ENCODE measurements at places on chromosomes 16 and 17.

DNA sequence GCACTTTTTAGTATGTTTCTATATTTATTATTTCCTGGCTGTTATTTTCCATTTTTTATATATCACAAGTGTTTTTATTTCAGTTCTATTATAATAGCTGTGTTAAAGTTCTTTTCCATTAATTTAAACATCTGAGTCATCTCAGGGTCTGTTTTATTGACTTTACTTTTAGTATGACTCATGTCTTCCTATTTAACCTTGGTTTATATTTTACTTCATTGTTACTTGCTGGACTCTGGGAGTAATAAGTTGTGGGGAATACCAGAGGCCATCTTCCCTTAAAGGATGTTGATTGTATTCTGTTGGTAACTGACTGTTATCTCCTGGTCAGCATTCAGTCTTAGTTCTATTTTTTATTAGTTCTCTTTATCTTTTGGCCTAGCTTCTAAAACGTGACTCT lies 1508.2 kb downstream of the CDH11 start:
- no peak for DNase-seq

DNA sequence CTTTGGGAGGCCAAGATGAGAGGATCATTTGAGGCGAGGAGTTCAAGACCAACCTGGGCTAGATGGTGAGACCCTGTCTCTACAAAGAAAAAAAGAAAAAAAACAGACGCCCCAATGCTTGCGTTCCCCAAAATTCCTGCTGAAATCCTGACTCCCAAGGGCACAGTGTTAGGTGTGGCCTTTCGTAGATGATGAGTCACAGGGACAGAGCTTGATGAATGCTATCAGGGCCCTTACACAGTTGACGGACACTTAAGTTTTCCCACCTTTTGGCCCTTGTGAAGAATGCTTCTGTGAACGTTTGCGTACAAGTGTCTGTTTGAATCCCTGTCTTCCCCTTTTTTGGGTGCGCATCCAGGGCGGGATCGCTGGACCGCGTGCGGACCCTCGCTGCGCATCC lies 16.5 kb upstream of the ZNF750 start:
- no peak for DNase-seq

GRCh38 chr17:7786866-7787265 lies 47.2 kb upstream of the KDM6B start:
- DNase-seq, result no peak

DNA sequence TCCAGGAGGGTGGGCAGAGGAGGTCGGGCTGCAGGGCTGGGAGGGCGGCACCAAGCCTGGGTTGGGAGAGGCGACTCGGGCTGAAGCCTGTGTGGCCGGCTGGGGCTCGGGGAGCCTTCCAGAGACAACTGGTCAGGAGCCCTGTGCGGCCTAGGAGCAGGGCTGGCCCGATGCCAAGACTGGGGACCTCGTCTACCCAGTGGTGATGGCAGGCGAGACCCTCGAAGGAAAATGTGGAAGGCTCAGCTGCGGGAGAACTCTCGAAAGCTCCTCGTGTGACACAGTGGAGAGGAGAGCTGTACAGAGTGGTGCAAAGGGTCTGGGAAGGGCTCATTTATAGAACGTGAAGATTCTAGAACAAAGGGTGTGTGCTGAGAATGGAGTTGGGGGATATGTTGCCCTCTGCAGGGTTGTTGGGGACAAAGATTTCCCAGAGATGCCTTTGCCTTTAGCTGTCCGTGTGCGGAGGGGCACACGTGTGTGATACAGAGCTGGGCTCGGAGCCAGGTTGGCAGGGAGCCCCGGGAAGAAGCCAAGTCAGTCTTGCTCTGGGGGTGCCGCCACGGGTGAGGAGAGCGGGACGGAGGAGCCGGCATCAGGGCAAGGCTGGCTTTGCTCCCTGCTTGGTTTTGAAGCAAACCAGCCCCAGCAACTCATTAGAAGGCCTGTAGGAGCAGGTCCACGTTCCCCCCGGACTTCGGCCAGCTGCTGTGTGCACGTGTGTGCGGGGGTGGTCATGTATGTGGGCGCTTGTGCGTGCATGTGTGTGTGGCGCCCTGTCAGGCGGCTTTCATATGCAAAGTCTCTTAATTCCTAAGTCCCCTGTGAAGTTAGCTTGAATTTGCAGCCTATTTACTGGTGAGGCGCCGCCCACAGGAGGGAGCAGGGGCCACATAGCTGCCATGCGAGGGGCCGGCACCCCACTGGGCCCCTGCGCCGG lies 132.4 kb upstream of the CHMP6 start:
- no peak for DNase-seq

DNA sequence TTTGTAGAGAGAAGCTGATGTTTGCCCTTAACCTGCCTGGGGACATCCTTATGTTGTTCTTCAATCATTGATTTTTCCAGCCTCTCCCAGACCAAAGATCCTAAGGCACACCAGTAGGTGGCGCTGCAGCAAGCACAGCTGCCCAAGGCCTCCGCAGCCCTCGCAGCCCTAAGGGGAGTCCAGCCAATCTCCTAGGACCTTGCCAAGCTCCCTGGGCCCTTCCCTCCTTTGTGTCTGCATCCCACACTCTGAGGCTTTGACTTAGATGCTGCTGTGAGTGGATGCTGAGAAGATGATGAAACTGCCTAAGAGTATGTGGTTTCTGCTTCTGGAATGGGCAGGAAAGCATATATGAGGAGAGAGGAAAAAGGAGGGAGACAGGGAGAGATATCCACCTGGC lies 47.1 kb downstream of the SPACA3 start:
- DNase-seq, result no peak

DNA sequence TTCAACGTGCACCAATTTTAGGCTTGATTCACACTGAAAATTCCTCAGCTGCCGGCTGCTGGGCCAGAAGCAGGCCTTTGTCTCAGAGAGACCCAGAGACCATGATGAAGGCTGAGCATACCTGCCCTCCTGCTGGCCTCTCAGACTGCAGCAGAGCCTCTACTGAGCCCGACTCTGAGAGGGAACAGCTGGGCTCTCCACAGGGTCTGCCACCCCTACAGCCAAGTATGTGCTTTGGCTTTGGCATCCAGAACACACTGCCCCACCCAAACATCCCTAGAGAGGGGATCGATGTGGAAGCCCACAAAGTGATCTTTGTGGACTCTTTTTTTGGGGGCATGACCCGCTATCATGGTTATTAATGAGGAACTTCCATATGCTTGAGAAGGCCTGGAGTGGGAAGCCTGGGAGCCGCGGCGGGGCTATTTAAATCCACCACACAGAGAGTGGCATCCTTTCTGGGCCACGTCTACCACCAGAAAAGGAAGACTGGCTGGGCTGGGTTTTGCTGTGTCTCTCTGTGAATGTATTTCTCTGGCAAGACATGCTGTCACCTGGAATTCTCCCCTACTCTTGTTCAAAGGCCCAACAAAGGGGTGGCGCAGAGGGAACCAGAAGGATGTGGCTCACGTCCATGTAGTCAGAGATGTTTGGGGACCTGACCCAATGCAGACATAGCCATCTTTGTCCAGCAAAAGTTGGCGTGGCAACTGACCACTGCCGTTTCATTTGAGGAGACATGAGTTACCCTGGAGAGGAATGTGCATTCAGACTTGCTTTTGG lies 69.3 kb downstream of the GNAO1 start:
- no peak for DNase-seq

GRCh38 chr16:22007159-22007508 lies 777 bp upstream of the MOSMO start:
- no peak for DNase-seq

GRCh38 chr16:4615384-4616046 lies 827 bp upstream of the UBALD1 start:
- DNase-seq, result no peak

- no peak for DNase-seq
These were observed 211.3 kb downstream of the CCDC182 start for GRCh38 chr17:57533684-57534305.

DNA sequence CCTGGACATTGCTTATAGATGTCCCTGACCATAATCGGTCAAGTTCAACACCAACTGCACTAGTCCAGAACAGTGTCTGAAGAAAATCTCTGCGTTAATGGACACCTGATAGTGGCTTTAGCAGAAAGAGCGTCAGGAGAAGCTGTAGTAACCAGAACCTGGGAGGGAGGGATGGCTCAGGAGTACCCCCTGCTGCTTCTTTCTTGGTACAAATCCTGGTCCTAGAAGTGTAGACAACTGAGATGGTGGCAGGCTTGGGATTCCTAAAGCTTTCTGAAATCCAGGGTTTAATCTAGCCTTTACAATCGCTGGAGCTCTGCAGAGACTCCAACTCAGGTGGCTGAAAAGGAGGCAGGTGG lies 5.4 kb downstream of the MAP3K14 start:
- no peak for DNase-seq

DNA sequence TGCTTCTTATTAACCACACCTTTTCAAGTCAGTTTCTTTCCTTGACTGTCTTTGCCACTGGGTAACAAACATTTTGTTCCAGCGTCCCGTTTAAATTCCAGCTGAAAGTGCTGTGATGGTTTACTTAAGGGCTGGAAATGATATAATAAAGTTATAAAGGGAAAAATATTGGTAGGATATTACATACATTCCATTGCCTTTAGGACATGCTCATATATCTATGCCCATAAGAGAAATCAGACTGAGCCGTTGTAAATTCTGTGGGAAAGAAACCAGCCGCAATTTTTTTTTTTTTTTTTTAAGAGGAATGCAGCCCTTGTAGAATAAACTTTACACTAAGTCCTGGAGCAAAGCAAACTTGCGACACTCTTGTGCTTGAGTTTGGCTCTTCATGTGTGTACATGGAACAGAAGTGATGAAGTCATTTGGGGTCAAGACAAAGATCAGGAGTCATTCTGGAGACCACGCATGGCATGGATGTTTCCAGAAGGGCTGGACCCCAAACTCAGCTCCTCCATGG lies 210.9 kb downstream of the XYLT1 start:
- DNase-seq, result no peak

DNA sequence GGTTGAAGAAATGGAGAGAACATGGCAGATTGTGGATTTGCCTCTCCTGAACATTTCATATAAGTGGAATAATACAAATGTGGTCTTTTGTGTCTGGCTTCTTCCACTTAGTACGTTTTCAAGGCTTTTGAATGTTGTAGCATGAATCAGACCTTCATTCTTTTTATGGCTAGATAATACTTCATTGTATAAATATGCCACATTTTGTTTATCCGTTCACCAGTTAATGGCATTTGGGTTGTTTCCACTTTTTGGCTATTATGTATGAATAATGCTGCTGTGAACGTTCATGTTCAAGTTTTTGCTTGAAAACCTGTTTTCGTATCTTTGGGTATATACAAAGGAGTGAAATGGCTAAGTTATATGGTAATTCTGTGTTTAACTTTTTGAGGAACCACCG lies 130.4 kb downstream of the TANC2 start:
- DNase-seq, result no peak

DNA sequence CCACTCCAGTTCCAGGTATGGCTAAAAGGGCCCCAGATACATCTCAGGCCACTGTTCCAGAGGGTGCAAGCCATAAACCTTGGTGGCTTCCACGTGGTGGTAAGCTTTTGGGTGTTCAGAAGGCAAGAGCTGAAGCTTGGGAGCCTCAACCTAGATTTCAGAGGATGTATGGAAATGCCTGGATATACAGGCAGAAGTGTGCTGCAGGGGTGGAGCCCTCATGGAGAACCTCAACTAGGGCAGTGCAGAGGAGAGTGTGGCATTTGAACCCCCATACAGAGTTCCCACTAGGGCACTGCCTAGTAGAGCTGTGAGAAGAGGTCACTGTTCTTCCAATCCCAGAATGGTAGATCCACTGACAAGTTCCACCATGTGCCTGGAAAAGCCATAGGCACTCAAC lies 267.3 kb downstream of the SLC39A11 start:
- DNase-seq, result no peak

DNA sequence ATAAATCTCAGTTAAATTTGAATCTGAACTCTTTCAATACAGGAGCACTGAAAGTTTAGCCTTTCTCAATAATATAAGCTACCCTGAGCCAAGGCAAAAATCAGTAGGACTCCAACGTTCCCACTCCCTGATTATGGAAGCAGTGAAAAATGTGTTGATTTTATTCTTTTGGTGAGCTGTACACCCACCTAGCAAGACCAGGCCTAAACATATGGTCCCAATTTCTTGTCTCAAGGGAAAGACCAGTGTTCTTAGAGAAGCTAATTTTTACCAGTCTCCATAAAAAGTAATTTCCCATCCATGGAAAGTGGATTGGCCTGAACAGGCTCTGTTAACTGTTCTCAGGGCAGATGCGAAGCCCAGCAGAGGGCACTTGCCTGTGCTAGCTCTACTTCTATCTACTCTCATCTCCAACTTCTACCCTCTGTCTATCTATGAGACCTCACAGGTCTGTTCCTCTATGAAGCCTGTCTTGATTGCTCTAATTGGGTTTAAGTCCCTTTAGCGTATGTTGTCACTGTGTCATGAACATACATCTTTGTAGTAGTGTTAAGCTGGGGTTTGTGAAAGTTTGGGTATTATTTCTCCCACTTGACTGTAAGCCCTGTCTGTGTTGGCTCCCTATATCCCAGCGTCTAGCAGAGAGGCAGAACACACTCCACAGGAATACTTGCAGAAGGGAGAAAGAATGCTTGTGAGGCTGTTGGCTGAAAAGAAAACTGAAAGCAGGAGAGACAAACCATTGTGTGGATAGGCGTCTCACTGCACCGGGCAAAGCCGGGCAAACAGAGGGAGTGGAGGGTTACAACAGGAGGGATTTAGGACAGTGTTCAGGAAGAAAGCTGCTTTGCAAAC lies 167.1 kb upstream of the MAF start:
- no peak for DNase-seq

GRCh38 chr17:64262198-64262999 lies 661 bp downstream of the TEX2 start:
- DNase-seq, result peak; percentile 55

GRCh38 chr16:54040975-54041374 lies 245.6 kb downstream of the IRX3 start:
- no peak for DNase-seq

DNA sequence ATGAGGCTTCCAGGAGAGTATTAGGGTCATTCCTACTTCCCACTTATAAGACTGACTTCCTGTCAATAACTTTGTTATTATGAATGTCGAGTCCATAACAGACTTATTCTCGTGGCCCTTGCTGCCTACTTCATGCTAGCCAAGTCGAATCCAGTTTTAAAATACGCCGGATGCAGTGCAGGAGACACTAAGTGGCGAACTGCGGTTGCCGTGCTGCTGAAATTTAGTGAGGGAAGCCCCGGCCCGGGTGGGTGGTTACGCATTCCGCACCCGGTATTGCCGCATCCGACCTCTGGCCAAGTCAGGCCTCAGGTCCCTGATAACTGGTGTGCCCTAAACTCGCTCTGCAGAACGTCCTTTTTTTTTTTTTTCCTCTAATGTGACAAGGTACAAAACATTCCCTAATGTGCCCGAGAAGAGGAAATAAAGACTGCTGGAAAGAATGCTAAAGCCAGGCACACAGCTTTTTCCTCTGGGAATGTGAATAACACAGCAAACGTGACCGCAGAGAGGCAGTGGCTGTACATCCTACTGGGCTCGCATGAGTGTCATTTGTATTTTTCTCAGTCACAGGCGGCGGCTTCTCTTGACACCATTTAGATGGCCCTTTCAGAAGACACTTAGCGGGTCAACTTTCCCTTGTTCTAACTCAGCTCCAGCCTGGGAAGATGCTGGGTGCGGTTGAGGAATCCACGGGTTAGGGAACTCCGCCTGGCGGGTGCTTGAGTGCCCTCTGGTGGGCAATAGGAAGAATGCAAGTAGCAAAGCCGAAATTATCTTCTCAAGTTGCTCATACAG lies 7.1 kb upstream of the AKTIP start:
- DNase-seq, result peak; percentile 19

GRCh38 chr16:47045459-47045858 lies 72.0 kb upstream of the DNAJA2 start:
- DNase-seq, result no peak

- no peak for DNase-seq
These were observed 131.1 kb downstream of the AXIN2 start for GRCh38 chr17:65430209-65430833.

- peak; percentile 65 for DNase-seq
These were observed 134.2 kb downstream of the USP22 start for GRCh38 chr17:20908313-20909267.

All from activated effector memory CD4-positive, alpha-beta T cell treated with Interleukin-2 at 50 U/mL for 16 hours (primary cell).